Hypothalamus (tissue), 51 donors: ENCODE measurements at places on chromosomes 1 and 21.

DNA sequence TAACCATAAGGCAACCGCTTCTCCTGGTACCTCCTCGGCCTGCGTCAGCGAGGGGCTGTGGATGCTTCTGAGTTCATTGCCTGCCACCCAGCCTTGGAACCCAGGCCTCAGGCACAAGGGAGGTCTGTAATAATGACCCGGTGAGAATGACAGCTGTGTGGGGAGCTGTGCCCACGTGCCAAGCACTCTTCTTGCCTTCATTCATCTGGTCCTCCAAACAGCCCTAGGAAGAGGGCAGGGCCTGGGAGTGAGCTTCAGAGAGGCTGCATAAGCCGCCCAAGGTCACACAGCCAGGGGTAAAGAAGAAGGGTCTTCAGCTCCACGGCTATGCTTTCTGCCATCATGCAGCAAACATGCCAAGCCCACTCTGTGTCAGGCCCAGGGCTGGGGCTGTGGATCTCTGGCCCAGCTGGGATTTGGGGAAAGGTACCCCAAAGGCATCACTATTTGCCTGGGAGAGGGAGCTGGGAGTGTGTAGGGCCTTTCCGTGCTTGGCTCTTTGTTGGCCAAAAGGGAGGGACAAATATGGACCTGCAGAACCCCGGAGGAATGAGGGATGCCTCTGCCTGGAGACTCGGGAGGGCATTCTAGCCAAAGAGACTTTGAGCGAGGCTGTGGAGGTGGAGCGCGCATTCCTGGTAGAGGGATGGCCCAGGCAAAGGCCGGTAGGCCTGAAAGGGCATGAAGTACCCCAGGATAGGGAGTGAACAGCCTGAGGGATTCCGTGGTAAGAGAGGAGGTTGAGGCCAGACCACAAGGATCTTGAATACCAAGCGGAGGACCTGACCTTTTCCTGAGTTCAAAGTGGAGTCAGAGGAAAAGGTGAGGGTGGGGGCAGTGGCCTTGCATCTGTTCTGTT is 10.1 kb upstream of the EDN2 start:
- DNase-seq: no peak

- no peak for DNase-seq
Observed at GRCh38 chr1:156172696-156173470, 19.5 kb downstream of the SEMA4A start.

- DNase-seq: no peak
Observed at GRCh38 chr1:3577711-3578432, 33.4 kb downstream of the MEGF6 start.

- DNase-seq: no peak
Observed at GRCh38 chr1:76786222-76786621, 81.1 kb upstream of the ST6GALNAC5 start.

- DNase-seq: no peak
Observed at GRCh38 chr1:223682502-223682901, 17.0 kb upstream of the CAPN8 start.

GRCh38 chr1:52599236-52599635 is 2.9 kb upstream of the GPX7 start:
- DNase-seq: no peak

DNA sequence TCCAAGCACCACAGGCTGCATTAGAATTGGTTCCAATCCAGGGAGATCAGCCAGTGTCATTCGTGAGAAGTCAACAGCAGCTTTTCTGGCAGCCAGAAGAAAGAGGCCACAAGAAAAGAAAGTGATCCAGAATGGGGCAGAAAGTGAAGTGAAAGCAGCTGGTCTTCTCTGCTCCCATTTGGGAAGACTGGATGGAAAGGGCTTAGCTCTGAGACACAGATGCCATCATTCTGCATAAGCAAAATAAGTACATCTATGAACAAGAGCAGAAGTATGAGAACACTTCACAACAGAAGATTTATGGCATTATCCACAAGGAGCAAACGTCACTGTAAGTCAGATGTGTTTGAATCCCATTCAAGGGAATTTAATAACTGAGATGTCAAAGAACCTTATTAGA is 326.5 kb upstream of the ESRRG start:
- DNase-seq: no peak

DNA sequence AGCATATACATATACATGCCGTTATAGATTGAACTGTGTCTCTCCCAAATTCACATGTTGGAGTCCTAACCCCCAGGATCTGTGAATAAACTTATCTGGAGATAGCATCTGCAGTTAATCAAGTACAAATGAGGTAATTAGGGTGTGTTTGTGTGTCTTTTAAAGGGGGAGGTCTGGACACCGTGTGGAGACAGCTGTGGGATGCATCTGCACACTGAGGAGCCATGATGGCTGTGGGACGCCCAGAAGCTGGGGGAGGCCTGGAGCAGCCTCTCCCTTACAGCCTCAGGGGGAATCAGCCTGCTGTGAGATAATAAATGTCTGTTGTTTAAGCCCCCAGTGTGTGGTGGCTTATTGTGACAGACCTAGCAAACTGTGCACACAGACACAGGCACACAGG is 51.8 kb upstream of the COL18A1 start:
- DNase-seq: no peak

- DNase-seq: no peak
Observed at GRCh38 chr1:151142411-151143056, 3.9 kb downstream of the SEMA6C start.

- DNase-seq: no peak
Observed at GRCh38 chr21:34688145-34688544, 19.4 kb downstream of the CLIC6 start.

- DNase-seq: no peak
Observed at GRCh38 chr1:40756523-40756922, 27.1 kb upstream of the KCNQ4 start.

GRCh38 chr1:49389699-49390098 is 613.0 kb upstream of the BEND5 start:
- no peak for DNase-seq

GRCh38 chr1:23799570-23800399 is 769 bp downstream of the GALE start:
- no peak for DNase-seq

GRCh38 chr1:3883194-3883925 is 16.7 kb downstream of the C1orf174 start:
- DNase-seq: no peak

- no peak for DNase-seq
Observed at GRCh38 chr1:11138952-11139351, 39.3 kb upstream of the EXOSC10 start.

DNA sequence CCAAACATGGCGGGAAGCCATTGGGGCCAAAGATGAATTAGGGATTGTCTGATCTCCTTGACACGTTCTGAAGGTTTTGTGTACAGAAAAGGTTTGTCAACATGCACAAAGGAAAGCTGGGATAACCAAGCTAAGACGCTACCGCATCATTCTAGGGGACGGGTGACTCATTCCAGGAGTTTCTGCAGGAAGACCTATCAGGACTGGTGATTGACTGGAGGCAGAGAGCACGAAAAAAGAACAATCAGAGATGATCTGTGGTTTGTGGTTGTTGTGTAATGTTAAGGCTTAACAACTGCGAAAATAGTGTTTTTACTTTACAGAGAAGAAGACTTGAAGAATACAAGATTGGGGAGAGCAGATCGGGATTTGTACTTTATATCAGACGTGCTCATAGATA is 22.2 kb upstream of the ERG start:
- DNase-seq: no peak

- no peak for DNase-seq
Observed at GRCh38 chr1:190376044-190376443, 101.6 kb downstream of the BRINP3 start.

GRCh38 chr1:26070296-26070962 is 3.0 kb upstream of the TRIM63 start:
- no peak for DNase-seq

DNA sequence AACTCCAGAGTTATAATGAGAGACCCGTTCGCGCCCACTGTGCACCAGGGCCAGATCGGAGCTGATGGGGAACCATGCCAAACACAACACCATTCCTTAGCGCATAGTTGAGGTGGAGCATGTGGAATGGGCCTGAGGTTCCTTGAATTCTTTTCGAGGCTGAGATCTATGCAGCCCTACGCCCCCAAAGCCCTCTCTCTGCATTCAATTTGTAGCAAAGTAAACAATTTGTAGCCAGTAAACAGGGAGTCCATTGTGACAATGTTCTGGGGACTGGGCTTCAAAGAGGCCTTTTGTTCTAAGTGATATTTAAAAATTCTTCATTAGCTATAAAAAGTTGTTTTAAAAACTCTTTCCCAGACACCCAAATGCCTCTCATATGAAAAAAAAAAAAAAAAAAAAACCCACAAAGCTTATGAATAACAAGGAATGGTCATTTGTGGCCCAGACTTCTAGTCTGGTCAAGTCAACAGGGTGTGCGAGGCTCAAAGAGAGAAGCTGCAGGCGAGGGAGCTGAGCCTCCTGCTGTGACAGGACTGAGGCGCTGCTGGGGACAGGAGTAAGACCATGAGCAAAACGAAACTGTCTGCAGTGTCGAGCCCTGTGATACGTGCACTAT is 30.6 kb upstream of the KCNE2 start:
- DNase-seq: no peak

GRCh38 chr1:214952648-214953047 is 129.9 kb upstream of the KCNK2 start:
- no peak for DNase-seq

DNA sequence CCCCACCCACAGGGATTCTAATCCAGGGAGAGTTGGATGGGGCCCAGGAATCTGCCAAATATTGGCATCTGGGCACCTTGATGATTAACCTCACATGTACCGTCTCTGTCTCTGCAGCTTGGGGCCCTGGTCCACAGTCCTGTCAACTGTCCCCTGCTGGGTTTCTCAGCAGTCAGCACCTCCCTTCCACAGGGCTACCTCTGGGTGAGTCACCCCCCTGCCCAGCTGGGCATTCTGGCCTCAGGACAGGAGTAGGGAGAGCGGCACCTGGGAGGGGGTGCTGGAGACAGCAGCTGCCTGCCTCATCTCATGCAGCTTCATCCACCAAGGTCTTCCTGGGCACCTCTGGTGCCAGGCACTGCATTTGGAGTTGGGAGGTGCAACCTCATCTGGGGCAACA is 100.6 kb upstream of the ACTL8 start:
- no peak for DNase-seq

DNA sequence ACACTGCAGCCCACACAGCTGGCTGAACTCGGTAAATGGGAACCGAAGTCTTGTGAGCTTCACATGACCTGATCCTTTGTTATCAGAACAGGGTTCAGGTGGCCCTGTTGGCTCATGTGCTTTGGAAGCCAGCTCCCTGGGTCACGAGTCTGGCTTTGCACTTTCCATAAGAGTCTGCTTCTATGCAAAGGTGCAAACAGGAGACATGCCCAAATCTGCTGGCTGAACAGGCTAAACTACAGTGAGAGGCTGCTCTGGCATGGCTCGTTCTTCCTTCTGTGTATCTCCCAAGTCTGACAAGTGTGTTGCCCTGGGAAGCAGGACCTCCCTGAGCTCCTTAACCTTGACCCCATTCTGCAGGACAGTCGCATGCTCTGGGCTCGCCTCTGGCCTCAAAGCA is 549.6 kb downstream of the KIF26B start:
- DNase-seq: no peak

DNA sequence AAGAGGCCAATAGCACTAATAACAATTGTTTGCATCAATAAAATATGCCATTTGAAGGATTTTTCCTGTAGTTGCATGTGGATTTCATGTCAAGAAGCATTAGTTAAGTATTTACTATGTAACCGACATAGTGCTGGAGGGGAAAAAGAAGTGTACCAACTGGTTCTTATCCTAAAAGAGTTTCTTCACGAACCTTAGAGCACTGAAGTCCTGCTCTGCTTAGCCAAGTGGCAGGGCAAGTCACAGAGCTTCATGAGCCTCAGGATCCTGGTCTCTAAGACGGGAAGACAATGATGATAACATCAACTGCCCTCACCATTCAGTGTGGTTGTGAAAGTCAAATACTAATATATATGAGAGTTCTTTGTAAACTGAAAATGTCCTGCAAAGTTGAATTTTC is 14.1 kb downstream of the KIAA0040 start:
- no peak for DNase-seq

DNA sequence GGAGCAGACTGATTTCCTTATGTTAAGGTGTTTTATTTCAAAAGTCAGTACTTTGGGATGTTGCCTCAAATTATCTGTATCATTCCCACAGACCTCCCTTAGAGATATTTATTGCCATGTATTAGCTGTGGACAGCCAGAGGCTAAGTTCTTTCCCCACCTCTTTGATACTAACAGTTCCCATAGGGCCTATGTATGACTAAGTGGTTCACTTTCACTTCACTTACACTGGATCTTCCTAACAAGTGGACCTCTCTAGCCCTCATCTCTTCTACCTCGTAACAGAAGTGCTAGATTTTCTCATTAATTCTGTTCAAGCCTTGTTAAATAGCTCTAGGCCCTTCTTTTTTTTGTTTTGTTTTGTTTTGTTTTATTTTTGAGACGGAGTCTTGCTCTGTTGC is 6.2 kb downstream of the TRAF5 start:
- no peak for DNase-seq

- DNase-seq: no peak
Observed at GRCh38 chr1:196467230-196467925, 140.9 kb downstream of the KCNT2 start.

DNA sequence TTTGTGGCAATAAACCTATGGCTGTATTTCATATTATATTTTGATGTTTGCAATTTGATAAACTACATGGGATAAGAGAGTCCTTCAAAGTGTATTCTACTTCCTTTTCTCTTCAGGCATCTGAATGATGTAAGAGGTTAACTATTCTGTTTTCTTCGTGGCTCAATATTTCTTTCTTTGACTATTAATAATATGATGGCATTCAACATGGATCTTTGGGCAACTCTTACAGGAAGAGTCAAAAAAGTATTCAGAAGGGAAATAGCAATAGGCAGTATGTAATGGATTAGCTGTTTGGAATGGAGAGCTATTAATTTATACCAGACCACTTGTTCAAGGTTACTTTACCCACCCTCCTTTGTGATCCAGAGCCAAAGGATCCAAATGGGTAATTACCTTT is 74.4 kb downstream of the HMCN1 start:
- no peak for DNase-seq
